ENCODE measurements at places on chromosomes 13 and 19. TPM values are rescaled to one million over a fixed set of nuclear protein-coding genes. Genes with fewer than 3 reads are reported as not detected.

Gene EPSTI1
- total RNA-seq, result 56.0 TPM

Gene ZNF526
- total RNA-seq, result 20.0 TPM

Gene TMEM259
- total RNA-seq, result 154 TPM

Gene QPCTL
- 9.1 TPM for total RNA-seq

Gene LGALS14
- total RNA-seq, result not detected

Gene CGB2
- total RNA-seq, result not detected

Gene CEACAM18
- total RNA-seq, result not detected

All from T-helper 2 cell treated with Interferon-gamma antibody and Interleukin-4, amounts not matched to agents 100 ng/mL and 5 ng/mL, for 36 hours (primary cell).